ENCODE measurements at places on chromosomes 3 and 15.

DNA sequence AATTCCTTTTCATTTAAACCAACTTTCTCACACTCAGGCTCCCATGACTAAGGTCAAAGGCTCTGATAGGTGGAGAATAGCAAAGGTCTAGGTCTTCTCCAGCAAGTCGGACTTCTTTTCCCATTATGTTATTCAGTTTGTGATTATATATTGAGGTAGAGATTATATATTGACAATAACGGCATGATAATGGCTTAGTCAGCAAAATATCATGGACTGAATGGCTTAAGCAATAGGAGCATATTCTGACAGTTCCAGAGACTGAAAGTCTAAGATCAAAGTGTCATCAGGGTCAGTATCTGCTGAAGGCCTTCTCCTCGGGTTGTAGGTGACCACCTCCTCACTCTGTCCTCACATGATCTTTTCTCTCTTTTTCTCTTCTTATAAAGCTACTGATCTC is 1251.4 kb downstream of the ROBO1 start:
- DNase-seq = no peak

GRCh38 chr15:48577469-48577868 is 68.0 kb downstream of the FBN1 start:
- DNase-seq = no peak

GRCh38 chr3:132569153-132569552 is 27.9 kb upstream of the ACKR4 start:
- DNase-seq = no peak

DNA sequence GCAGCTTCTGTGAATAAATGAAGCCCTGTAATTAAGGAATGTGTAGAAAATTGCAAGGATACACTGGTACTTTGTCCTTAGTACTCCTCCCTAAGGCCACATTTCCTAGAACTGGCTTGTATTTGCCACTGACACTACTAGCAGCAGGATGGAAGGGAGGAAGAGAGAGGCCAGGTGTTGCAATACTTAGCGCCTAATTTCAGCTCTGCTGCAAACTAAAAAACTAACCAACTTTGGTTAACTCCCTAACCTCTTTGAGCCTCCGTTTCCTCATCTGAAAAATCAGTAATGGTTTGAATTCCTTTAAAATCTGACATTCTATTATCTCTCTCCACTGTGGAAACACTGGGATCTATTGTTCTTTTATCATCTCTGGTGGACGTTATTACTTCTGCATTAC is 257.0 kb downstream of the SV2B start:
- no peak for DNase-seq

- DNase-seq = no peak
Observed at GRCh38 chr3:50153782-50154475, 1.2 kb upstream of the SEMA3F start.

Data from CD4-positive, alpha-beta T cell treated with Interleukin-17A for 1 hour (primary cell).